ENCODE measurements at places on chromosomes 3 and 15.

GRCh38 chr3:185332026-185332735, 30.8 kb upstream of the MAP3K13 start:
- DNase-seq, result no peak

- DNase-seq, result no peak
Measured at GRCh38 chr3:132753946-132754345, 31.7 kb upstream of the NPHP3 start.

DNA sequence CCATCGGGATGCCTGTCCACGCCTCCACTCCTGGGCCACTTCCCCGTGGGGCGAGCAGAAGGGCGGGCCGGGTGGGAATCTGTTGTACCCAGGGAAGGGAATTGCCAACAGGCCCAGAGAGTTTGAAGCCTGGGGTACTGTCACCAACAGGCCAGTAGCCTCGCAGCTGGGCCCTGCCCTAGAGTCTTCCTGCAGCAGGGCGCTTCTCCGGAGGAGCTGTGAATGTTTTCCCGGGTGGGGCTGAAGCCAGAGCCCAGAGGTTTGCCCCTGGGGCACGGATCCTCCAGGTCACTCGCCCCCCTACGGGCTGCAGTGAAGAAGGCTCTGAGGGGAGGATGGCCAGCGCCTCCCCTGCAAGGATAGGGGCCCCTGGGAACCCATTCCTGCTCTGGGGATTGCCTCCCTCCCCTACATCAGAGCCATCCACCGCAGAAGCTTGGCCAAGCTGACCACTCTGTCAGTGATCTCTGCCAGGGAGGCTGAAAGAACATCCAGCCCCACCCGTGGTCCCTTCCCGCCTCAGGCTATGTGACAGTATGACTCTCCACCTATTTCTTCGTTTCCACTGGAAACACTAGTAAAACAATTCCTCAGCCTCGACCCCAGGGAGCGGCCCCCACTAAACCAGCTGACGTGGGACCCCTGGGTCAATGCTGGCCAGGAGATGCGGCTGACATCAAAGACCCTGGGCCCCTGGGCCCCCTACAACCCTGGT, 16.8 kb downstream of the CIDEC start:
- no peak for DNase-seq

DNA sequence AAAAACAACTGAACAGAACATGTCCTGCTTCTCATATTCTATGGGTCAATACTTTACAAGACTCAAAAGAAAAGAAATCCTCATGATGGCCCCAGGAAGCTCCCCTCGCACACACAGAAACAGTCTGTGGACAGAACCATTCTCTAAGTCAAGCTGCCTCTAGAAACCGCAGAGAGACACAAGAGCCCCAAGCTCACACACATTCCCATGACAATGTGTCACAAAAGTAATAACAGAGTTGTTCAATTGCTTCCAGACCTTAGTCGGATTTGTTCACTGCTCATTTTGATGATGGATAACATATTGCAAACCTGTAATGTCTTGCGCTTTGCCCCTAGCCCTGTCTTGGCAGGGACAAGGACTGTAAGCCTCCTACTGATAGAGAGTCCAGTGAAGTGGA, 60.9 kb downstream of the UMPS start:
- no peak for DNase-seq

- DNase-seq, result no peak
Measured at GRCh38 chr3:118636841-118637240, 397.8 kb downstream of the IGSF11 start.

GRCh38 chr3:25648107-25648535, 16.6 kb downstream of the TOP2B start:
- peak; percentile 88 for DNase-seq

DNA sequence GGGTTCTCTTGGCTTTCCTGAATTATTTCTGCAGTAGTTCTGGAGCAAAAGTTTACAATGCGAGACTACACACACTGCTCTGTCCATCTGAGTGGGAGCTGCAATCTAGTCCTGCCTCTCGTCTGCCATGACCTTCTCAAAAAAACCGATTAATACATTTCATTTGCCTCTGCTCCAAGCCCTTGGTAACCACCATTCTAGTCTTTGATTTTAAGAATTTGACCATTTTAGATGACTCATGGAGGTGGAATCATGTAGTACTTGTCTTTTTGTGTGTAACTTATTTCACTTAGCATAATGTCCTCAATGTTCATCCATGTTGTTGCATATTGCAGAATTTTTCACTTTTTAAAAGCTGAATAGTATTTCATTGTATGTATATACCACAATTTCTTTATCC, 356.9 kb downstream of the SV2B start:
- no peak for DNase-seq

GRCh38 chr3:126907557-126907956, 75.4 kb upstream of the PLXNA1 start:
- no peak for DNase-seq

DNA sequence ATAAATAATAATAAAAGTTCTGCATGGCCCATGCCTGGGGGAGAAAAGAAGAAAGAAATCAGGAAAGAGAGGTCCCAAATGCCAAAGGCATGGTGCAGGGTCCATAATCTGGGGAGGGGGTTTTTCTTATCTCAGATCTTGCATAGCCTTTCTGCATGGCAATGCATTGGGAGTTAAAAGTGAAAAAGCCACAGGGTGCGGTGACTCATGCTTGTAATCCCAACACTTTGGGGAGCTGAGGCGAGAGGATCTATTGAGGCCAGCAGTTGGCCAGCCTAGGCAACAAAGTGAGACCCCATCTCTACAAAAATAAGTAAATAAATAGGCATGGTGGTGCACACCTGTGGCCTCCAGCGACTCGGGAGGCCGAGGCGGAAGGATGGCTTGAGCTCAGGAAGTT, 76.8 kb upstream of the GATA2 start:
- no peak for DNase-seq

DNA sequence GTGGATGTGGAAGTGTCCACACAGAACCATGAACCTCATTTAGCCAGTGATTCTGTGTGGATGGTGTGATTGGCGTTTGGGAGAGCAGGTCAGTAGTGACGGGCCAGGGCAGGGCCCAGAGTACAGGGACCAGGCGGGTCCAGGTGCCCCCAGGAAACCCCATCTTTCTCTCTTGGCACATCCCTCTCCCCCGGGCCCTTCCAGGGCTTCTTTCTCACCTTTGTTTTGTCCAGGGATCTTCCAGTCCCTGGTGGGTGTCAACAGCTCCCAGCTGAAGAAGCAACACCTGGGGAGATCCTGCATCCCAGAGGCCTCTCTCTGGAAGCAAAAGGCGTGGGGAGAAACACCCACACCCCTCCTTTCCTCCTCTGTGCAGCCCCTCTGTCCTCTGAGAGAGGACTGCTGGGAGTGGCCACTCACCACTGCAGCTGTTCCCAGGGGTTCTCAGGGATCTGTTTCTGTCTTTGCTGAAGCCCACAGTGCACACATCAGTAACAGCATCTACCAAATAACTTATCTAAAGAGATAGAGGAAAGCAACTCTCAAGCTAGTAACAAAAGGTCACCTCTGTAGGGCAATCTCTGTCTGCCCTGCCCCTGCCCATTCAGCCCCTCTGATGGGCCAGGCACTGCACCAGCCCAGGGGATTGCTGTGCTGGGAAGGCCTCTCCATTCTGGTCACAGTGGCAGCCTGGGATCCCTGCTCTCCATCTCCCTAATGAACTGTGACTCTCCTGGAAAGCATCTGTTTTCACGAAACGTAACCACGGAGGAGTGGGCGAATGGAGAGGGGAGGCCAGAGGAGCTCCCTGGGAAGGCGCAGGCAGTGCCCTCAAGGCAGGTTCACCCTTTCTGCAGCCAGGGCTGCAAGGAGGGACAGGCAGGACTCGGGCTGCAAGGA, 98.3 kb upstream of the ALDH1A3 start:
- DNase-seq, result no peak

DNA sequence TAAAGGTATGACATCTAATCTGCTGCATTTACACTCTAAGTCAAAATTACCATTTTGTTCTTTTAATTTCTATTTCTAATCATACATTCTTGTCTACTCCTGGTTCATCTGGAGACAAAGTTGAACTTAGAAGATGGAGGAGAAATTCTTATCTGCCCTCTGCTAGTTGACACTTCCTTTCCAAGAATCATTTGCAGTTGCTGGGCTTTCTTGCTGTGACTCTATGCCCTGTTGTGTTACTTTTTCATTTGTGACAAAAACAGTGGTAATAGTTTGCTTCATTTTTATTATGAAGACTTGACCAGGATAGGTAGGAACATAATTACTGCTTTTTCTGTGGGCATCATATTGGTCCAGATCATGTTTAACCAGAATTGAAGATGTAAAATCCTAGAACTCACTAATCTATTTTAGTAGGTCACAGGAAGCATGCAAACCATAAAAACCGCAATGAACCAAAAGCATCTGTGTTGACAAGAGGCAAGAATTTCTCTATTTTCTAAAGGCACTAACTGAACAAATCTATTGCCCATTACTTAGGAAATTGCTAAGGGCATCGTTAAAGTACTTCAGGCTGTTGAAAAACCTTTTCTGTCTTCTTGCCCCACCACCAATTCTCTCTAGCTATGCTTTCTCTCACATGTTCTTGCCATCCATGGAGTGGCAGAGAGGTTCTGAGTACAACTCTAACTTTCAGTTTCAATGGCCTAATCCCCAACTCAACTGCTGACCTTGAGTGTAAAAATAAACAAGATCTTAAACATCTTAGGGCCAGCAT, 4.2 kb upstream of the CCR2 start:
- DNase-seq, result no peak

- no peak for DNase-seq
Measured at GRCh38 chr15:51342227-51342999, 958 bp downstream of the GLDN start.

DNA sequence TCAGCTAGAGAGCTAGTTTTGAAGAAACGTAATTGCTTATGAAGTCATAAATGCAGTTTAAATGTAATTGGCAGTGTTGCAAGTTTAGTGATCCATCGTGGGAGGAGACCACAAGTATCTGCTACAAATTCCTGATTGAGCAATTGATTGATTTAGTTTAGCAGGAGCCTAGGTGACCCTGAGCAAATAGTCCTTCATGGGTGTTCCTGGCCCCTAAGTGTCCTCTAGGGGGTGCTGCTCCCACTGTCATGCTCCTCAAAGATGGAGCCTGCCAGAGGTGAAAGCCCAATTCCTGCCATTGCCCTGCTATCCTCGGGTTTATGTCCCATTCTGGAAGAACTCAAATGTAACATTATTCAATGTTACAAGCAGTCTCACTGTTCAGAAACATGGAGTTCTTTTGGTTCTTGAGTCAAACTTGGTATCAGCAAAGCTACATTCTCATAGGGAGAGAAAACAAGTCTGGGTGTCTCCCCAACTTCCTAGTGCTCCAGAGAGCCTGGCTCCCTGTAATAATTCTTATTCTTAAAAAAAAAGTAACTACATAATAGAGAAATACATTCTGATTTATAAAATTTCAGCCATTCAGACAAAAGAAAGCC, 29.8 kb upstream of the SENP5 start:
- DNase-seq, result peak; percentile 68

GRCh38 chr15:78406016-78406585, 31.9 kb upstream of the IREB2 start:
- DNase-seq, result no peak

DNA sequence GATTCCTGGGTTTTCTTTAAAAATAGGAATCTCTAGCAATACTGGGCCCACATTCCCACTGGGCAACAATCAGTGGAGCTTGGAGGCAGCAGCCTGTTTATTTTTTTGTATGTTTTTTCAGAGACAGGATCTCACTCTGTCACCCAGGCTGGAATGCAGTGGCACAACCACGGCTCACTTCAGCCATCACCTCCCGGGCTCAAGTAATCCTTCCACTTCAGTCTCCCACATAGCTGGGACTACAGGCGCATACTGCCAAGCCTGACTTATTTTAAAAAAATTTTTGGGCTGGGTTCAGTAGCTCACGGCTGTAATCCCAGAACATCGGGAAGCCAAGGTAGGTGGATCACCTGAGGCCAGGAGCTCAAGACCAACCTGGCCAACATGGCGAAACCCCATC, 29.1 kb upstream of the GNB5 start:
- DNase-seq, result no peak

- DNase-seq, result no peak
Measured at GRCh38 chr3:124557433-124558232, 172.6 kb upstream of the UMPS start.

- DNase-seq, result no peak
Measured at GRCh38 chr15:25249236-25250010, 189.4 kb downstream of the UBE3A start.

DNA sequence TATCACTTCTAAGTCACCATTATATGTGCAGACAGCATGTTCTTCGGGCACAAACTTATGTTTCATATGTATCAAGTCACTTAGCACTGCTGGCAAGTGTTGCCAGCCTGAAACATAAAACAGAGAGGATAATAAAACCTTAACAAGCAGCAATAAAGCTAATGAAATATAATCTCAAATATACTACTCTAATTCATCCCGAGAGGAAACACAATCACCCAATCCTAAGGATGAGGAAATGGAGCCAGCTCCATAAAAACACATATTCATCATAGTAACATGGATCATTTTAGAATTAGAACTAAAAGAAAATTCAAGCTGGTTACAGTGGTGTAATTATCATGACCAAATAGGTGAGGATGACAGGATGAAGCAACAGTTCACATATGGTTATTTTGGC, 1072.7 kb downstream of the EPHA3 start:
- no peak for DNase-seq

DNA sequence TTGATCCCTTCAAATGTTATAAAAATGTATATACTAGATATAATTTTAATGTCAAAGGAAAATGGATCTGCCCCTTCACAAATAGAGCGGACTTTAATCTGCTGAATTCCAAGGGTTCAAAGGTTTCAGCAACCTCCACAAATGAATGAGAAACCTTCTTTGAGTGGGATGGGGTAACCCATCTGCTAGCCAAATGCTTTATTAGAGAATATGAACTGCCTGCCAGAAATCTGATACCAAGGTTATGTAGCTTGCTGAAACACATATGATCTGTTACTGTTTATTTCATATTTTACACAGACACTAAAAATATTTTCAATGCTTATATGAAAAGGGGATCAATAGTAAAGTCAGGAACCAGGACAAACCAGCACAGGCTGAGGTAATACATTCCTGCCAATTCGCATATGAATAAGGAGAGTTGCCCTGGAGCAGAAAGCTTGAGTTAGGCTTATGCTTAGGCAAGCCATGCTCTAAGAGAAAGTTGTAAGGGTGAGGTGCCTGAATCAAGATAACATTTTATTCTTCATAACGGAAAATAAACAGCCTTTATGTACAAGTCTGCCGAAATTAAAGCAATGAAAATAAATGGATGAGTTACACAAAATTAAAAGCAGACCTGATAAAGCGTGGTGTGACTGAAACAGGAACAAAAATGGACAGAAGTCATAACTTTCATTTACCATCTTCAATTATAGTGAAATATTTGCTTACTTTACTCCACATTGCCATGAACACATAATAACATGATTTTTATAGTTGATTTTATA, 26.5 kb downstream of the PLOD2 start:
- DNase-seq, result no peak

DNA sequence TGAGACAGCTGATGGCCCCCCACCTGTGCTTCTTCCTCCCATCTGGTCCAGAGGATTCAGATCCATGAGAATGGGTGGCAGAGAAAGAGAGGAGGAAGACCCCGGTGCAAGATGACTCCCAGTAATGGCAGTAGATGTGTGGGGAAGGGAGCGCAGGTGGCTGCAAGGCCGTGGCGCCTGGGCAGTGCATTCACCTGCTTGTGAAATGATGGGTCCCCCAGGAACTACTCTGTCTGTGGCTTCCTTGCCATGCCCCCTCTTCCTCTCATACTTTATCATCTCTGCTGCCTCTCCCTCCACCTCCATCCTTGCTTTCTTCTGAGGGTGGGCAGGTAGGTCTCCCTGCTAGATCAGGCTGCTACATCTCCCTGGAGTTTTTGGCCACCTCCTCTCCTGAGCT, 23.3 kb downstream of the ZNF710 start:
- no peak for DNase-seq

GRCh38 chr15:69980341-69981059, 117.2 kb downstream of the TLE3 start:
- no peak for DNase-seq
